ENCODE measurements at places on chromosomes 12 and 14. TPM values are rescaled to one million over a fixed set of nuclear protein-coding genes. Genes with fewer than 3 reads are reported as not detected.

The ACRBP gene
- total RNA-seq: 6.1 TPM

- no peak overlapping the region for H3K27ac ChIP-seq
- no peaks in the 10 kb centered on the region for H3K36me3 ChIP-seq
- no peak for DNase-seq
- H3K4me1 ChIP-seq: no peaks in the 10 kb centered on the region
- H3K4me3 ChIP-seq: no peak overlapping the region
- no peaks in the 10 kb centered on the region for H3K27me3 ChIP-seq
Observed at GRCh38 chr14:98993818-98994217, 278.2 kb downstream of the BCL11B start.

- no peak overlapping the region for H3K4me3 ChIP-seq
- H3K4me1 ChIP-seq: no peaks in the 10 kb centered on the region
- H3K27me3 ChIP-seq: no peaks in the 10 kb centered on the region
- no peak for DNase-seq
- no peaks in the 10 kb centered on the region for H3K36me3 ChIP-seq
Observed at GRCh38 chr12:42284876-42285275, 41.0 kb downstream of the ZCRB1 start.

DNA sequence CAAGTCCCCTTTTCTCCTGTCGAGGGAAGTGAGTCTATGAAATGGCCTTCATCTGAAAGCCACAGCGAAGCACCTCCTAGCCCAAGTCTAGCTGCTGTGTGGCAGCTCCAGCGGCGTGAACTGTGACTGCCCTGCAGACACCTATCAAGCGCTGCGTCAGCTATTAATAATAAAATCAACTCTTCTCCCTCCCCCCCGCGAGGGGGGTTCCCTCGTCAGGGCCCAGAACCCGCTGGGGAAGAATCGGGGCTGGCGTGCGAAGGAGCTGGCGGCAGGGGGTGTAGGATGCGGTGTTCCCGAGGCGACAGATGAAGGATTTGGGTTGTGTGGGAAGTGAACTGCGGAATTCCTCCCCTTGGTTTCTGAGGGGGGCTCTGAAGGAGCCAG, 662 bp upstream of the ATP2A2 start:
- H3K27me3 ChIP-seq: no peaks in the 10 kb centered on the region
- H3K36me3 ChIP-seq: peaks cover 31% of the 10 kb centered on the region
- no peak for DNase-seq
- H3K27ac ChIP-seq: peak overlapping the region; percentile 58
- peak overlapping the region; percentile 88 for H3K4me3 ChIP-seq
- peaks cover 29% of the 10 kb centered on the region for H3K4me1 ChIP-seq

- H3K4me1 ChIP-seq: no peaks in the 10 kb centered on the region
- no peaks in the 10 kb centered on the region for H3K27me3 ChIP-seq
- no peak for DNase-seq
- H3K36me3 ChIP-seq: no peaks in the 10 kb centered on the region
- no peak overlapping the region for H3K4me3 ChIP-seq
- no peak overlapping the region for H3K27ac ChIP-seq
Observed at GRCh38 chr12:71295953-71296352, 138.2 kb upstream of the TSPAN8 start.

- H3K36me3 ChIP-seq: no peaks in the 10 kb centered on the region
- no peaks in the 10 kb centered on the region for H3K27me3 ChIP-seq
- peak; percentile 9 for DNase-seq
- peak overlapping the region; percentile 54 for H3K27ac ChIP-seq
Observed at GRCh38 chr14:45679853-45680252, 426.9 kb upstream of the MIS18BP1 start.

Data from PC-9 (cell line).